ENCODE measurements at places on chromosomes 3 and 15.

- no peak for DNase-seq
Observed at GRCh38 chr3:52843108-52843865, 8.5 kb upstream of the MUSTN1 start.

- DNase-seq: no peak
Observed at GRCh38 chr15:45268135-45268534, 16.1 kb downstream of the SLC28A2 start.

- DNase-seq: no peak
Observed at GRCh38 chr3:58414538-58415197, 19.0 kb downstream of the PDHB start.

DNA sequence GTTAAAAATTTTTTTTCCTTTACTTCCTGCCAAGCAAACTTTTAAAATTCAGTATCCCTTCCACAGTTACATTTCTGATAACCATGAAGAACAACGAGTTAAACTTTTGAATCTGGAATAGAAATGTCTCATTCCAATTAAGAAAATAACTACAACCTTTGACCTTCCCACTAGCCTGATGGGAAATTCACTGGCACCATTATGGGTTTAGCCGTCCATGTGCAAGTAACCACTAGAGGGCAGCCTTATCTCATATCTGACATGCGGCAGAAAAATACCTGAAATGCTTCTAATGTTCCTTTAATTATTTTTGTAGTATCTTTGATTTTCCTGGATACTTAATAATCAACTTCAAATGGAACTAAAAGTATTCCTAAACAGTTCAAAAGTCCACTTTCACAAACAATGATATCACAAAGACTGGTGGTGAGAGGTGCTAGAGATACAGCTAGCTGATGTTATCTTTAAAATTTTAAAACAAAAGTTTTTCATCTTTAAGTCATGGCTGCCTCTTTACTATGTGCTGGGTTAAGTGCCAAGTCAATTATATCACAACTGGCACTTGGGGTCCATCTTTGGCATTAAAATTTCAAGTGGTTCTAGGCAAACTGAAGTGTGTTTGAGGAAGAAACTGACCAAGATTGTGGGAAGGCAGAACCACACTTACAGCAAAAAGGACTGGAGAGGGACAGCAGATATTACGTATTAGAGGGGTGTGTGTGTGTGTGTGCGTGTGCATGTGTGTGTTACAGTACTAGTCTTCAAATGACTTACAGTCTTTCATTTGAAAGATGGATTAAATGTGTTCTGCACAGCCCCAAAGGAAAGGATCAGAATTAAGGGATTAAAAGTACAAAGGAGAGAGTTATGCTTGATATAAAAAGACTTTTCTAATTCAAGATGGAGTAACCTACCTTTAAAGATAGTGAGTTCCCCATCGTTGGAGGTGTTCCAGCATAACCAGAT lies 107.1 kb upstream of the ICE2 start:
- DNase-seq: peak; percentile 36

DNA sequence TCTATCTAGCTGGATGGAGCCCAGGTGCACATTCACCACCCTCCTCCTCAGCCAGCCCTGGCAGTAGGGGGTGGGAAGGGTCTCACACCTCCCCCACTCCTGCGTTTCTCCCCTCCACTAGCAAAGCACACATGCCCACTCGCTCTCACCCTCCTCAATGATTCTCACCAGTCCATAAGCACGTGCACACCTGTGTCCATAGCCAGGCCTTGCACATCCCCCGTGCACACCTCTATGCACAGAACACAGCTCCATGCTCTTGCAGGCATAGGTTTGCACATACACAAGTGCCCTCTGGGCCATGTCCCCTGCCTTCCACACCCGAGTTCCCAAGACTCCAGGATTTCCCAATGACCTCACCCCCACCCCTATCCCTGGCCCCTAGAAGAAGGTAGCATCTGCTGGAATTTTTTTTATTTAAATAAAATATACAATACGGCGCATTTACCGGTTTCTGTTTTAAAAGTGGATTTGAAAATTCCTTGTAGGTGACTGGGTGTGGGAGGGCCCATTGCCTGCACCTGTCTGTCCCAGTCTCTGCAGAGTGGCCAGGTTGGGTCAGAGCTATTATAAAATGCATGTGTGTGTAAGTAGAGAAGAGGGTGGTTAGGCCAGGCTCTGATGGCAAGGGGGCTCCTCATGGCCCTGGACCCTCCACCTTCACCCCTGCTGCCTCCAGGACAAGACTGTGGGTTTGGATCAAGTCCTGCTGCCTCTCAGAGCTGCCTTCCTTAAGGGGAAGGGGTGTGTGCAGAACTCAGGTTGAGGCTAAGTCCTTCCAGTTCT lies 49.1 kb downstream of the HCN4 start:
- no peak for DNase-seq

GRCh38 chr3:45754461-45754860 lies 41.9 kb downstream of the SLC6A20 start:
- no peak for DNase-seq

DNA sequence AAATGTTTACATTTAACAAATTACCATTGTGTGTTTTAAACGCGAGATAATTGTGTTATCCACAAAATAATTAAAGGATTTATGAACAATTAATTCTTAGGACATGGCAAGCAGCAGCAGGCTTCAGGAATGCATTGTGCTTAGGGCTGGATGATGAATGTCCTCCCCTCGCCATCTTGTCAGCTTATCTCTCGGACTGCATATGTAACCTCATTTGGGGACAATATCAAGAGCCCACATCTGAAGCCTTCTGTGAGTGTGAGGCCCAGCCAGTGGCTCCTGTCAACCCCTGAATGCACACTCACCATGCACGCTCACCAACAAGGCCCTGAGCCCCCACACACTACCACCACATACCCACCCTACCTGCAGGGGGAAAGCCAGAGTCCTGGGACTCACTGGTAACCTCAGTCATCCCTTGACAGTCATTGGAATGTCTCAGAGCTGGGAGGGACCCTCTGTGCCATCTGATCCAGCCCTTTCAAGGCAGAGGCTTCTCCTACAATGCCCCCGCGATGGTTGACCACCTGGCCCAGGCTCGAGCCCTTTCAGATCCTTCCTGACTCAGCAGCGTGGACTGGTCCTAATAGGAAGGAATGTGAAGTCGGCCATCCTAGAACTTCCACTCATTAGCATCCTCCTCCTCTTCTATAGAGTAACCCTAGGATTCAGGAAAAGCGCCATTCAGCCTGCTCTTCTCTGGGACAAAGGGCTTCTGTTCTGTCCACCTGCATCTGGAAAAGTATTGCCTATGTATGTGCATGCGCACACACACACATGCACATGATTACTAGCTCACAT lies 38.2 kb downstream of the MRPL46 start:
- no peak for DNase-seq

GRCh38 chr3:25355034-25355885 lies 72.8 kb upstream of the RARB start:
- DNase-seq: no peak

GRCh38 chr3:185540695-185541094 lies 11.7 kb downstream of the LIPH start:
- no peak for DNase-seq

DNA sequence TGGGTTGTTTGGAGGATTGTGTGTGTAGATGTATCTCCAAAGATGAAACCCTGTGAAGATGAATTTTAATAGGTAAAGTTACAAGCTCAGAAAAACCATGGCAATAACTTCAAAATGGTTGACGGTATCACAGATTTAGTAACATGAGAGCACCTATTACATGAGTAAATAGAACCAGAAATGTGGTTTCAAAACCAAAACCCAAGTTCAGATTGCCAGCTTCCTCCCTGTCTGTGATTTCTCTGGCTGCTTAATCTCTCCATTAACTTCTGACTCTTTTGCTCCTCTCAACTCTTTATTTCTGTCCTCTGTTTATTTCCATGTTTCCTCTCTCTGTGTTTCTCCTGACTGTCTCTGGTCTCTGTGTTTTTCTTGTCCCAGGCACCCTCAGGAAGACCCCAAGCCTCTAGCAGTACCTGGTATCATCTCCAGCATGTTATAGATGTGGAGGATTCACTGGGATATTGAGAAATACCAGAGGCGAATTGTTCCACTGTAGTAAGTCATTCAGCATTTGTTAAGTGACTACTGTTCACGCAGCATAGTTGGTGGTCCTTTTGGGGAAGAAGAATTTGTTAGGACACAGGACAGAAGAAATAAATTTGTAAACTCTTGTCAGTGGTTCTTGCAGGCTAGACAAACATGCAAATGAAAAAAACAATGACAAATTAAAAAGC lies 138.8 kb downstream of the BBX start:
- no peak for DNase-seq

- no peak for DNase-seq
Observed at GRCh38 chr3:130969621-130970020, 57.0 kb downstream of the ASTE1 start.

DNA sequence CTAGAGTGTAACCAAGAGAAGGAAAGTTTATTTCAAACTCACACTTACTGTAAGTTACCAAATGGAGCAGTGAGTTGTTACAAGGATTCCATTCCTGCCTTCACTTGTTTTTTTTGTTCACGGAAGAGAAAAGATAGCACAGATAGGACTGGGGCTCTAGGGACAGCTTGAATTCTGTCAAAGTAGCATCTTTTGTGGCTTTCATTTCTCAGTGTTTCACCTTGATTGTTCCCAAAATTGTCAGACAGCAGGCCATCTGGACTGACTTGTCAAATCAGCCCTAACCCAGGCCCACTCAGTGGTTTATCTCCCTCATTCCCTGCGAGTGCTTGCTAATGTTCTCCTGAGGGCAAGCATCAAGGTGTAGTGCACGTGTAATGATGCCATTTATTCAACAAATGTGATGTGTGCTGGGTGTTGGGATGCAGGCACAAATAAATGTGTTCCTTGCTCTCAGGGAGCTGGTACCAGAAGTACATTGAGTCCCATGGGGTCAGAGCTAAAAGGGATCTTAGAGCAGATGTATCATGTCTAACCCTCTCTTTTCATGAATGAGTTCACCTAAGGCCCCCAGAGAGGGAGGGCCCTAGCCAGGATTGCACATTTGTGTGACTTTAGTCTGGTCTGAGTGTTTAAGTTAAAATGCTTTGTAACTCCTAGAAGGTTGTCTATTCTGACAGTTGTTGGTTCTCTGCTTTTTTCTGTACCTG lies 49.1 kb downstream of the PDHB start:
- DNase-seq: no peak

- DNase-seq: no peak
Observed at GRCh38 chr3:114392831-114393230, 99.0 kb downstream of the TIGIT start.

Measured in AG04450 (cell line).